AML-193 (cell line): ENCODE measurements at places on chromosomes 12 and 14.

DNA sequence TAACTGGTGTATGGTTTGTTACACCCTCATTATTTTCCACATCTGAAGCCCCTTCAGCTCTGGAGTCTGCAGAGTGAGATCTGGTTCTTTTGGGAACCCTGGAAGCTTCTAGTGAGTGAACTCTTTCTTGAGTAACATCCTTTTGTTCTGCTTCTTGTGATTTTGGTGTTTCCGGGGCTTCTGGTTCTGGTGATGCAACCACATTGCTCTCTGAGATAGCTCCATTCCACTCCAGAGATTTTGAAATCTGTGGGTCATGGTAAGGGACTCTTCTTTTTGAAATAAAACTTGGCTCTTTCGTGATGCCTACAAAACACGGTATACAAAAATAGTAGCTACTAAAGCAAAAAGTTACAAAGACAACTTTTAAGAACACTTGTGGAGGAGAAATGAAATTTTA lies 5.4 kb downstream of the MDM1 start:
- DNase-seq: no peak

DNA sequence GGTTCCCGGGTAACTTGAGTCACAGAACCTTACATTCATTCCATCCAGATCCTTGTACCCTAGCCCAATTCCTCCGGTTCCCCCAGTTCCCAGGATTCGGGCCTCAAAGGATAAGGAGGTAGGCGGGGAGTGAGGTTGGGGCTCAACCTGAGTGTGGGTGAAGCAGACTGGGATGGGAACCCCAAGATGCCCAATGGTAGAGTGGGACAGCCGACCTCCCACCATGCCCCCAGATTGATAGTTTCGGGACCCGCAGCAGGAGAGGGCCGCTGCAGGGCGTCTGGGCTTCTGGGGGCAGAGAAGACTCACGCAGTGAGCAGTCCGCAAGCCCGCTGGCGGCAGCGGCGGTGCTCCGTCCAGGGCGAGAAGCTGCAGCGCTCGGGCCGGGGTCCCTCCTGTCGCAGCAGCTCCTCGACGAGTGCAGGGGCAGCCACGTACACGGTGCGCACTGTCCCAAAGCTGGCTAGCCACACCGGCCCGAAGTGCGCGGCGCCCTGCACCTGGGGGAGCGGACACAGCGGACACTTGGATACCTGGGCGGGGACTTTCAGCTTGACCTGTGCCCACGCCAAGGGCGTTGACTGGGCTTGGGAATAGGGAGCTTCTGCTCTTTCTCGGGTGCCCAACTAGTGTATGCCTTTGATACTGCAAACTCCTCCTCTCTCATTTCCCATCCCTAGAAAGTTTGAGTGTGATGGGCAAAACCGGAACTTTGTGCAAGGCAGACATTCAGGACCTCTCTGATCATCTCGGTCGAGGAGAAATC lies 997 bp downstream of the CYP27B1 start:
- DNase-seq: no peak

GRCh38 chr12:12705838-12706520 lies 10.0 kb upstream of the GPR19 start:
- no peak for DNase-seq

- no peak for DNase-seq
These were observed 27.2 kb downstream of the EFCAB11 start for GRCh38 chr14:89927186-89927865.

GRCh38 chr12:65532764-65533163 lies 254.3 kb downstream of the MSRB3 start:
- DNase-seq: no peak

GRCh38 chr12:82474181-82474797 lies 116.0 kb downstream of the METTL25 start:
- DNase-seq: no peak

- no peak for DNase-seq
These were observed 7.3 kb downstream of the C1RL start for GRCh38 chr12:7101694-7102131.

DNA sequence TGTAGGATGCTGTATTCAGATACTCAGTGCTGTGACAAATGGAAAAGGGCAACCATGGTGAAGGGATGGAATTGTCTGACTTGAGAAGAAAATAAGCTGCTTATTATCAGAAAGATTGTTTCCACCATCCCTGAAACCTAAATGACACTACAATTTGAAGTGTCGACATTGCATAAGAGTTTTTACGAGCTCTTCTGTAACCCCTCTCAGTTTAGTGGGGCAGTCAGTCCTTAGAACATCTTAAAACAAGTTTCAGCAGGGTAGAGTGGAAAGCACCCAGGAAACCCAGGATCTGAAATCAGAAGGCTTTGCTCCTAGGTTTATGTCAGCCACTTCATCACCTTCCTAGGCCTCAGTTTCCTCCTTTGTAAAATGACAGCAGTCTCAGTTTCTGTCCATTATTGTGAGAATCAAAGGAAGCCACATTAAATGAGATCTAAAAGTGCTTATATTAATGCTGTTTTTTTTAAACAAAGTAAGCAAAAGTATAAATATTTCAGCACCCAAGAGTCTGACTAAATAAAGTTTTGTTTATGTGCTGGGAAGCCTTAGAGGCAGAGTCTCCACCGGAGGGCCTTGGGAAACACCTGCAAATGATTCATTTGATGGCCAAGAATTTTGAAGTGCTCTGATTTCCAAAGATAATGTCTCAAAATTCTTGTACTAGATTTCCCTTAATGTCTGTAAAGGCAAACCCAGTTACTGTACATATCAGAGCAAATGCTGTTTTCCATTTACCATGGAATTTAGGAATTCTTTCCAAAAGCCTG lies 1.8 kb downstream of the IFT43 start:
- DNase-seq: no peak

- no peak for DNase-seq
These were observed 48.4 kb downstream of the CACNA2D4 start for GRCh38 chr12:1870086-1870485.

DNA sequence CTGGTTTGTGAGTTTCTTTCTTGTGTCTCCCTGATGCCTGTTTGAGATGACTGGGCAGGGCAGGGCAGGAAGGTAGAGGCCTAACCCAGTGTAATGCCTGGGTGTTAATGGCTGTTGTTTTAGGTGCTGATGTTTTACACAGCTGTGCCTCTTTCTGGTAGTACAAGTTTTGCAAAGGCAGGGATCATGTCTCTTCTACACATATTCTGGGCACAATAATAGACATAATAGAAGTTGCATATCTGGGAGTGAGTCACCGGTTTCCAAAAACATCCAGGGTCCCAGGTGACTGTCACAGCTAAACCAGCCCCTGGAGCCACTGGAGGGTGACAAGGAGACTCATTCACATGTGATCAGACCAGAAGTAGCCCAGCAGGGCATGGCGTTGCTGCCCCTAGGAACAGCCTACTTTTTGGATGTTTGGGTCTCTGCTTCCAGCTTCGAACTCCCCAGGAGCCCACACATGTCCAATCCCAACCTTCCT lies 18.1 kb downstream of the TPCN1 start:
- no peak for DNase-seq

DNA sequence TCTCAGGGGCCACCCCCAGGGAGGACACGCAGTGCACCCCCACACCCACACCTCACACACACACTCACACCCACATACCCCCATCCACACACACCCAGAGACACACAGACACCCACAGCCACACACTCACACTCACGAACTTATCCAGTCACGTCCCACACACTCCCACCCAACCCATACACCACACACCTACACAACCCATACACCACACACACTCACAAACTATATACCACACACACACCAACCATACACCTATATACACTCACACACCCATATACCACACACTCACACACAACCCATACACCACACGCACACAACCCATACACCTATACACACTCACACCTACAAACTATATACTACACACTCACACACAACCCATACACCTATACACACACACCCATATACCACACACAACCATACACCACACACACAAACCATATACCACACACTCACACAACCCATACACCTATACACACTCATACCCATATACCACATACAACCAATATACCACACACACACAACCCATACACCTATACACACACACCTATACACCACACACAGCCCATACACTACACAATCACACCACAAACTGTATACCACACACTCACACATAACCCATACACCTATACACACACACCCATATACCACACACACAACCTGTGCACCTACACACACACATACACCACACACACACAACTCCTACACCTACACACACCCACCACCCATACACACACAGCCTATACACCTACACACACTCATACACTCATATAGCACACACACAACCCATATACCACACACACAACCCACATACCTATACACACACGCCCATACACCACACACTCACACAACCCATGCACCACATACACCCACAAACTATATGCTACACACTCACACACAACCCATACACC lies 42.7 kb downstream of the TMEM121 start:
- no peak for DNase-seq

DNA sequence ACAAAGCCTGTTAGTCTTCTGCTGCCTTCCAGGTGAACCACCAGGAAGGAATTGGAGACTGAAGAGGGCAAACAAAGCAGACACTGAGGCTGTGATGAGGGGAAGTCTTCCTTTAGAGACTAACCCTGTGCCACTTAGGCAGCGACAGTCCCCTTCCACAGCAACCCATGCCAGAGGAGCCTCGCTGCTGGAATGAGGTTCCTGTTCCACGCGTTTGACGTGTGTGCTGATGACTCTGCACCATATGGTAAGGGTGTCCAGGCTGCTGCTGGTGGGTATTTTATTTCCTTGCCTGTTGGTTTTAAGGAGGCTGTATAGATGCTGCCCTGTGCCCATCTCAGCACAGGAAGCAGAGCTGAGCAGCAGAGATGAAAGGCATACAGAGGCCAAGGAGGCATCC lies 361.9 kb upstream of the FKBP4 start:
- no peak for DNase-seq

GRCh38 chr12:19131025-19131444 lies 1.5 kb downstream of the PLEKHA5 start:
- no peak for DNase-seq

GRCh38 chr12:12592930-12593329 lies 18.7 kb upstream of the CREBL2 start:
- no peak for DNase-seq

GRCh38 chr12:42180990-42181596 lies 36.4 kb upstream of the GXYLT1 start:
- peak; percentile 84 for DNase-seq

DNA sequence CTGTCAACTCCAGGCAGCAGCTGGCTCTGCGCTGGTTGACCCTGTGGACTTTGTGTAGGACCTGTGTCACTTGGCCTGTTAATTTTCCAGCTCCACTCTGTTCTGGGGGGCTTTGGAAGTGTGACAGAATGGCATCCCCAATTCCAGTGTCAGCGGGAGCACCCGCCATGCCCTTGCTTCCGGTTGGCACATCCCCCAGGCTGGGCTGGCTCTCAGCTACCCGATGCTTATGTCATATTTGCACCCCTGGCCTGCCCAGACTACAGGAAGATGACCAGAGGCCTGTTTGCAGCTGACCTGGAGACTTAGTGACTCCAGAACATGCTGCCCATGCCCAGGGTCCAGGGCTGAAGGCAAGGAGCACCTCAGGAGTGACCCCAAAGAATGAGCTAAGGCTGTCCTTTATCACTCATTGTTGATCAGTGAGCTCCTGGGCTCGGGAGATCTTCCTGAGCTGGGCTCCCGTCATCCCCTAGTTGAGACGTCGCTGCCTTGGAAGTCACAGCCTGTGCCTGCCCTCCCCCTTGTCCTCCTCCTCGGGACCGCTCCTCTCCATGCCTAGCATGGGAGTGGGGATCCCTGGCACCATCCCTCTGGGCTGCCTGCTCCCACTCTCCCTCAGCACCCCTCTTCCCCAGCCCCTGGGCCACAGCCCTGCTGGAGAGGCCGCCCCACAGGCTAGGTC lies 163.4 kb upstream of the RTL1 start:
- no peak for DNase-seq

GRCh38 chr14:59344016-59344415 lies 121.2 kb downstream of the GPR135 start:
- no peak for DNase-seq

- DNase-seq: no peak
These were observed 392.8 kb downstream of the RAD51B start for GRCh38 chr14:68212361-68212760.

DNA sequence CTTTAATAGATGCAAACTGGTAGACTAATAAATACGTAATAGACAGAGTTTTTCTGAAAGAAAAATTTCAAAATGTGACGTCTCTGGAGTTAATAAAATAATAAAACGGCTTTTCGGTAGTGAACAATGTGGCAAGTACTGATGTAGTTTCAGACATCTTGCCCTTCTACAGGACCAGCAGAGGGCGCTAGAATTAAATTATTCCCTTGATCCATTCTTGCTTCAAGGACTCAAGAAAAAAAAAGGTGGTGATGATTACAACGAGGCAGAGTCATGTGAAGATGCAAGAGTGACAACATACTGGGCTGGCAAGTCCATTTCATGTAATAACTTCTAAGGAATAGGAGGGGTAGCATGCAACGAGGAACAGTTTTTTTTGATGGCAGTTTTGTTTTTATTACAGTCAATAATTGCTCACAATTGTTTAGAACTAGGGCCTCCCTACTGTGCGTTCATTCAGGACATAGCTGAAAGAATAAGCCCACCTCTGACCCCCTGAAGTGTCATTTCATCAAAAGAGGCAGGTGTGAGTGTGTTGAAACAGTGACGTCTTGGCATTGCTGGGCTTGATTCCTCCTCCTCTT lies 101.0 kb upstream of the GZMB start:
- peak; percentile 52 for DNase-seq

GRCh38 chr12:50234347-50234746 lies 49.0 kb downstream of the LIMA1 start:
- no peak for DNase-seq
